ENCODE measurements at places on chromosomes 4 and X.

DNA sequence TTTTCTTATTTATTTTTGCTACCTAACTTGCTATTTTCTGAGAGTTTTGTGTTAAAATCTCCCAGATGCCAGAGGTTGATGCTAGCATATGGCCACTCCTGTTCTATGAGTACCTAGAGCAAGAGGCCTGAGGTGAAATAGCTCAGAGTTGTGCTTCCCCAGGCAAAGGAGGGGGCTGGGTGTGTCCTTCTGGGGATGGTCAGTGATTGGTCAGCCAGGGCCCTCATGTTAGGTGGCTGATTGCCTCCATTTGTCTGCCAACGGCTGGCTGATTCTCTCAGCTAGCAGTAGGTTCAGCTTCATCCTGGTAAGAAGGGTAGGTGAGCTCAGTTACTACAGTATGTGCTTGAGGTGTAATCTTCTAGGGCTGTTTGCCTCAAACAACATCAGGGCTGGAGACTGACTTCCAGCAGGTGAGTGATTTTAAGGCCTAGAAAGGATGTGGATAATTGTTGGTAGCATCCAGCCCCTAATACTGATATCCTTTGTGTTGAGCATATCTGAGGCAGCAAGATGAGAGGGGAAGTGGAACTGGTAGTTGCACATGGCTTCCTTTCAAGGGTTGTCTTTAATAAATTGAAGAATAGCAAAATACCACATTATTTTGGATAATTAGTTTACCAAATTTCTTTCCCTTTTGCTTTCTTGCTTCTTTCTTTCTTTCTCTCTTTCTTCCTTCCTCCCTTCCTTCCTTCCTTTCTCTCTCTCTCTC is 62.5 kb upstream of the RHOH start:
- DNase-seq, result no peak

- no peak for DNase-seq
Observed at GRCh38 chr4:127533028-127533700, 99.6 kb upstream of the INTU start.

- no peak for DNase-seq
Observed at GRCh38 chrX:20015945-20016615, 25.2 kb upstream of the BCLAF3 start.

- no peak for DNase-seq
Observed at GRCh38 chrX:79415056-79415455, 47.9 kb upstream of the ITM2A start.

DNA sequence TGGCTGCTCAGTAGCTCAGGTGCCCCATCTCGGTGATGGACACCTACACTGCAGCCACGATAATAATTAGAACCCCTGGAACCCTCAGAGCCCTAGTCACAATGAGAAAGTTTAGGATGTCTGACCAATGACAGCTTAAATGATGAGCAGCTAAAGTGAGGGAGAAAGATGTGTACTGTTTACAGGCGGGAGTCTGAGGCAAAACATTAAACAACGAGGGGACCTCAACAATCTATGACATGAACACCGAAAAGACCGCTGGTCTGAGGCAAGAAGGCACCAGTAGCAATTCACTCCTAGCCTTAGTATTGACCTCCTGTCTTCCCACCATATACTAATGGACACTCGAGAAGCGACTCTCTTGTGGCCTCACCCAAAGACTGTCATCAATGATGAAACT is 369.5 kb upstream of the SMIM31 start:
- DNase-seq, result no peak

GRCh38 chr4:98484031-98484430 is 174.4 kb downstream of the TSPAN5 start:
- no peak for DNase-seq

GRCh38 chrX:16838202-16839066 is 31.7 kb downstream of the RBBP7 start:
- DNase-seq, result no peak

- DNase-seq, result no peak
Observed at GRCh38 chrX:10582215-10582733, 38.1 kb downstream of the MID1 start.

DNA sequence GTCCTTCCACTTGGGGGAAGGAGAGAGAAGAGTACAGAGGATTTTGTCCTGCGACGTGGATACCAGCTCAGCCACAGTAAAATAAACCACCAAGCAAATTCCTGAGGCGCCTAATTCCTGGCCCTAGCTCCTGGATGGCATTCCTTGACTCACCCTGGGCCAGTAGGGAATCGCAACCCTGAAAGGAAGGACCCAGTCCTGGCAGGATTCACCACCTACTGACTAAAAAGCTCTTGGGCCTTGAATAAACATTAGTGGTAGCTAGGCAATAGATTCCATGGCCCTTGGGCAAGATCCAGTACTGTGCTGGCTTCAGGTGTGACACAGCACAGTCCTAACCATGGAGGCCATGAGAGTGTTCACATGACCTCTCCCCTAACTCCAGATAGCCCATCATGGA is 45.6 kb downstream of the GABRA3 start:
- no peak for DNase-seq

- no peak for DNase-seq
Observed at GRCh38 chr4:41160856-41161255, 53.5 kb downstream of the APBB2 start.

- no peak for DNase-seq
Observed at GRCh38 chrX:104098151-104098808, 14.0 kb upstream of the ZCCHC18 start.

DNA sequence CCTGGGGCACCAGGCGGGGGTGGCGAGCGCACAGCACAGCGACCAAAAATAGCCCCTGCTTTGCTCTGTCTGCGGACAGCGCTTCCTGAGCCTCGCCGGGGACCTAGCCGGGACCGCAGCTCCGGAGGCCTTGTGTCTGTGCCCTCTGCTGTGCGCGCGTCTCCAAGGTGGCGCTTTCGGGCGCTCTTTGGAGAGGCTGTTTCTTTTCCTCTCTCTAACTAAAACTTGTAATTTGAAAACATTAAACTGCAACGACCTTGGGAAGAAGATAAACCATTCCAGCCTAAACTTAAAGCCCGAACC is 3.4 kb downstream of the ARX start:
- no peak for DNase-seq

DNA sequence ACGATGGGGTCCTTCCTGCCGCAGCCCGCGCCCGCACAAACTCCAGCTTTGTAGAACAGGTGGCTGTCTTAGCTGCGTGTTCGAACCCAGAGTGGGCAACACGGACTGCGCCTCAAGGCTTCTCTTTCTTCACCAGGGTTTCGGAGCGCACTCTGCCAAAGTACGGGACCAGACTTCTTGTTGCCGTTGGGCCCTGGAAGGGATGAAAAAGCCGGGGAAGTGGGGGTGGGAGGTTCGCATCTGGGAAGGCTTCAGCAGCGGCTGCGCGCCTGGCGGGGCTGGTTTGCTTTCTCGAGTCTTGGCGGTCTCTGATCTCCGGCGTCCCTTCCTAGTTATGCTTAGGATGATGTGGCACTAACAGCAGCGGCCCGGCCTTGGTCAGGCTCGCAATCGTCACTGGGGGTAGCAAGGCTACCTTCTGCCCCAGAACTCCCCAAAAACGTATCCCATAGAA is 673 bp downstream of the PARM1 start:
- no peak for DNase-seq

GRCh38 chr4:25245181-25245580 is 11.3 kb downstream of the PI4K2B start:
- DNase-seq, result no peak

GRCh38 chr4:26056406-26056805 is 142.4 kb downstream of the SMIM20 start:
- no peak for DNase-seq

DNA sequence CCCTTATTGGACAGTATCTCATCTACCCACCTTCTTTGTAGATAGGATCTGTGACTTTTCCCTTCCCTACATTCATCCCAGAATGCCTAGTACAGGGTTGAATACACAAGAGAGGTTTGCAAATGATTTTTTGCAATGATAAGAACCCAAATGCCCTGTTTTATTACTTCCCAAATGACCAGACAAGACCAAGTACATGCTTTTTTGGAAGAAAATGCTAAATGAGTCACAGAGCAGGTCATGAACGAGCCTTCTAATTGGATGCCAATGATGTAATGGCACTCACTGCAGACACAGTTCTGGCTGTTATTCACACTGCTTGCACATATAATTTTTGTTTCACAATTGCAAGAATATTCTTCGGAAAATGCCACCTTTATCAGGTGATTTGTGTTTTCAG is 17.8 kb upstream of the GABRQ start:
- DNase-seq, result no peak

- DNase-seq, result no peak
Observed at GRCh38 chrX:36160081-36160480, 240.5 kb downstream of the CFAP47 start.

- DNase-seq, result no peak
Observed at GRCh38 chr4:53854991-53855568, 209.3 kb downstream of the CHIC2 start.

- no peak for DNase-seq
Observed at GRCh38 chrX:64182208-64182607, 23.3 kb downstream of the AMER1 start.

Measured in activated CD8-positive, alpha-beta memory T cell treated with anti-CD3 and anti-CD28 coated beads for 4 hours (primary cell).